ENCODE measurements at places on chromosomes 2 and 18.

DNA sequence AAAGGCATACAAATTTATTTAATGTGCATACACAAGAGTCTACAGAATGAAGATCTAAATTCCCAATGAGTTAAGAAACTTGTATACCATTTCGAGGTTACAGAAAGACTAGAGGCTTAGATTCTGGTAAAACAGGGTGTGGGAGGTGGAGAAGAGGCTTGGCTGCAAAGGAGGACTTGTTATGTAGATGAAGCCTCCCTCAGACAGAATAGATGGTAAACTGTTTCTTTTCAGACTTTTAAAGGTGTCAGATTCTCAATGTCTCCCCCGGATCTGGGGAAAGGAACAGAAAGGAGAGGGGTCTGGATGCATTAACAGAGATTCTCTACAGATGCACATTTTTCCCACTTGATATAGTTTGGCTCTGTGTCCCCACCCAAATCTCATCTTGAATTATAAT is 126.0 kb downstream of the ST6GAL2 start:
- DNase-seq: no peak

DNA sequence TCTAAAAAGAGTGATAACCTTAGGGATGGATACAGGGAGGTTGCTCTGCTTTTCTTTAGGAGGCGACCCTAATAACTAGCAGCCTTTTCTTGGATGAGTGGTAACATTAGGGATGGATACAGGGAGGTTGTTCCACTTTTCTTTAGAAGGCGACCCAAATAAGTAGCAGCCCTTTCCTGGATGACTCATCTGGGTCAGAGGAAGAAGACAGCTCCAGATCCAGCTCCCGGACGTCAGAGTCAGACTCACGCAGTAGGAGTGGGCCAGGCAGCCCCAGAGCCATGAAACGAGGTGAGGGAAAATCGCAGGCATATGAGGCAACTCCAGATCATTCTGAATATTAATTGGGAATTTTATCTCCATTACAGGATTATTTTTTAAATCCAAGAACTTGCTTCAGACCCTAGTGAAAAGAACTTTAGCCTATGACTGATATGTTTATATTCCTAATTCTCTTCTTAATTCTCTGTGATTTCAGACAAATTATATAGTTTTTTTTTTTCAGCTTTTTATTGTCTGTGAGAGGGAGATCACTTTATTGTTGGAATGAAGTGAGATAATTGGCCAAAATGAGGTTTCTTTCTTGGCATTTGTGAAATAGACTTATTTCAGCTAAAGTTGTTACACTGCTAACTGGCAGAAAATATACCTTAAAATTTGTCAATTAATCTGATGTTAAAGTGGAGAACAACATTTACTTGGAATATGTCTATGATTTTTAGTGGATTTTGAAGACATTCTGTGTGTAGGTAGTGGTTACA is 31.2 kb upstream of the C1GALT1C1L start:
- DNase-seq: no peak

- DNase-seq: no peak
Observed at GRCh38 chr2:72457801-72458516, 310.3 kb upstream of the CYP26B1 start.

DNA sequence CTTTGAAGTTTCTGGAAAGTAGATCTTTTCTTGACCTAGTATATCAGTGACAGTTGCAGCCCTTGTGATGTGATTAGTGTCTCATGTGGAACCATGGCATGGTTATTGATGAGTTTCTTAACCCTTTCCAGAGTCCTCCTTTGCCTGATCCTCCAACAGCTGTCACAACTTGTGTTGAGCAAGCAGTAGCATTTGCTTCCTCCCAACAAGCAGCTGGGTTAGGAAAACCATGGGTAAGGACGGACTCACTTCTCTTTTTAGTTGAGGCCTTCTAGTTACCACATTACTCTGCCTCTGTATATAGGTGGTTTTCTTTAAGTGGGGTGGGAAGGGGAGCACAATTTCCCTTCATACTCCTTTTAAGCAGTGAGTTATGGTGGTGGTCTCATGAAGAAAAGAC is 96.3 kb downstream of the XRCC5 start:
- DNase-seq: no peak

GRCh38 chr2:86352137-86352726 is 14.8 kb upstream of the REEP1 start:
- no peak for DNase-seq

DNA sequence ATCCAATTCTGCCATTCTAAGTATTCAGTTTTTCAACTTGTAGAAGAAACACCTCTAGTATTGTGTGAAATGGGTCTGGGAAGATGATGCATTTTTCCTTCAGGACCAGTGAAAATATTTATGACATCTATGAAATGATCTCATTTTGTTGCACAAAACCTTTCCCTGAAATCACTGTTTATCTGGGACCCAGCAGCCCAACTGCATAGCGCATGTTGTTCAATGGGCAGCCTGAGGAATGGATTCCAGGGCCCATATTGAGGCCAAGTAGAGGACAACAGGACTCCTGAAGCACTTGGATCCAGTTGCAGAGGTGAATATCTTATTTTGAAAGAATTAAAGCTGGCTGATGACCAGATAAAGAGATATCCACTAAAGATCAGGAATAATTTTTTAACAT is 7.3 kb downstream of the RBMS1 start:
- no peak for DNase-seq

Data from NCI-H2081 (cell line).